ENCODE measurements at places on chromosomes 11 and 22.

DNA sequence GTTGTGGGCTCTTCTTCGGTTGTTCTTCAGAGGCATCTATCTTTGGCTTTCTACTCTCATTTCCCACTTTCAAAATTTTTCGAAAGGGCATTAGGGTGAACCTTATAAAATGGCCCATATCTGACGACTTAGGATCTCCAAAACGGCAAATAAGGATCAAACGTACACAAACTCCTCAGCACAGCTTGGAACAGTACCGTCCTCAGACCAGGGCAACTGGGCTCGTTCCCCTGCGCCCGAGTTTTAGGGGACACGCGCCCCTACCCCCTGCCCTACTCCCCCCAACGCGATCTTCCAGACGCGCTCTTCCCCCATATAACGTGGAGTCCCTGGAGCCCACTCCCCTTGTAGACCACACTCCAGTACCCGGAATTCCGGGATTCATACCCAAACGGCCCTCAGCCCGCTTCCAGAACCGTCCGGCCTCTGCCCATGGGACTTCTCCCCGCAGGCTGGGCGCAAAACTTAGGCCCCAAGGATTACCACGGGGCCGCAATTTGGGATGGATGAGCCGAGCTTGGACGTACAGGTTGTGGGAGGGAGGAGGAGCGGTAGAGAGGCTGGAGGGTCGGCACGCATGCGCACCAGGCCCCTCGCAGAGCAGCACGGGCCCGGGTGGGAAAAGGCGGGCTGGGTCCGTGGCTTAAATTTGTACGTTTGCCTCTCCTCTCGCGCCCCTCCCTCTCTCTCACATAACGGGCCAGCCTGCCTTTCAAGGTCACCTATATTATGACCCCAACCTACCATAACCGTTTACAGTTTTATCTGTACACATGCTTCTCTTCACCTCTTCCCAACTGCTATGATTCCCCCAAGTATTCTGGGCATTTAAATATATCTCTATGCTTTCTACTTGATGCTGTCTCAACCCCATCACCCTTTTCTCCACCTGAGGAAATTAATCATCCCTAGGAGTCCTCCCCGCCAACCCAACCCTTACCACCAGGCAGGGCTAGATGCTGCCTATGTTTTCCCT lies 3.4 kb downstream of the CCDC89 start:
- peak; percentile 64 for DNase-seq

DNA sequence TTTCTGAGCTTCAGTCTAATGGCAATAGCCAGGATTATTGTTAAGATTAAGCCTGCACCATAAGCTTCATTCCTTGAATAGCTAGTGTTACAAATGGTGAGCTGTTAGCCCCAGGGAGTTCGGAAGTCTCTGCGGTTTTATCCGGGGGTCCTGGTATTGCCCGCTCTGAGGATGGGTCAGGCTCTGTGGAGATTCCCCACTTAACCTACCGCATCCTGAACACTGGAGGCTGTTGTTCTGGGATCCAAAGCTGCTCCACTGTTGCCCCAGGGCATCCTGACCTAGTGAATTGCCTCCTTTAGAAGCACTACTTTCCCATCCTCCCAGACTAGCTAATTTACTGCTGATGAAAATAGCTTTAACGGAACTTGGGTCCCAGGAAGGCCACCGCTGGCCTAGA lies 14.5 kb upstream of the PEX26 start:
- DNase-seq, result no peak

GRCh38 chr11:36247493-36247892 lies 41.7 kb downstream of the COMMD9 start:
- DNase-seq, result no peak

GRCh38 chr11:849104-849824 lies 6.6 kb downstream of the TSPAN4 start:
- DNase-seq, result no peak

DNA sequence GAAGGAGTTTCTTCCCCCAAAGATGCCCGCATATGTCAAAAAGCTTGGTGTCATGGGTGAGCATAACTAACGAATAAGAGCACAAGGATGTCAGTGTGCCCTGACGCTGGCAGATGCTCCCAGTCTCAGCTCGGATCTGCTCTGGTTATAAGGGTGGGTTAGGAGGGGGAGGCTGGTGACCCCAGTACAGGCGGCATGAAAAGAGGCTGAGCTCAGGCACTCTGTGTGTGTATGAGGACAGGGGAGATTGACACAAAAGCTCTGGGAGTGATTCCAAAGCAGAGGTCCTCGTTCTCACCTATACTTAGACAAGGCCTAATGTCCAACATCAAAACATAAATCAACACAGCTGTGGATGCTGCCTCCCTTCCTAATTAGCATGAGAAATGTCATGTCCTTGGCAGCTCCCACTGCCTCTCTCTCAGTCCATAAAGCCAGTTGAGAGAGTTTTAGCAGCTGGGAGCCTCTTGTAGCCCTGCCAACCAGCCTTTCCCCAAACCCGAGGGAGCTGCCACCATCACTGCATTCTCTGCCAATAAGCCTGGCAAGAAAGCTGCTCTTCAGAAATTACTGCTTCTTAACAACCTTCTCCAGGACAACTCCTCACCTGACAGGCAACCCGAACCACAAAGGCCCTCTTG lies 59.8 kb downstream of the SC5D start:
- peak; percentile 88 for DNase-seq

DNA sequence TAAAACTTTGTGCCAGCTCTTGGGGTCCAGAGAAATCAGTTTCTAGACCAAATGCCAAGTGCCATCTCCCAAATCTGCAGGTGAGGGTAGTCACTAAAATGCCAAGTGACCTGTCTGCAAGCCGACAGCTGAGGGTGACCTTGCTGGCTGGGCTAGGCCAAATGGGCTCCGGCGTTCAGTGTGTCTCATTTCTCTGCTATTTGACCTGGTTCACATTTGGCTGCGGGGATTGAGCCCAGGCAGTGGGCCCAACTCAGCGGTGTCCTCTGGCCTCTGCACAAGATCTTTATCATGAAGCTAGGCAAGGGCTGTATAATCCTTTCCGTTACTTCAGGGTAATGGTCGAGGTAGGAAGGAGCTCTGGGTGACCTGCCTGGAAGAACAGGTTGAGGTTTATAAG lies 87.5 kb downstream of the SNX19 start:
- DNase-seq, result no peak
